Osteoblast (primary cell): ENCODE measurements at places on chromosomes 5 and 9. TPM values are rescaled to one million over a fixed set of nuclear protein-coding genes. Genes with fewer than 3 reads are reported as not detected.

The TMEM174 gene
- not detected in 2 replicates for total RNA-seq

The TBC1D2 gene
- total RNA-seq, result 114 and 128 TPM in 2 replicates

DNA sequence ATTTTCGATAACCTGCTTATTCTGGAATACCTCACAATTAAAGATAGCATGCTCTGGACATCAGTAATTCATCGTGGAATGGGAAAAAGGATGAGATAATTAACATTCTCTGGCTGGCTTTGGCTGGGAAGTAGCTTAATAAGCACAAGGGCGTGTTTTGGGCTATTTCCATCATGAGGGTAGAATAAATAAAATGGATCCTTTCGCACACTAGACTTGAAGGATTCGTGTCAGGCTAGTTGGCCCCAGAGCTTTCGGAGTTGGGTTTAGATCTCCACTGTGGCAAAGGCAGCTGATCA lies 151.2 kb upstream of the ADRA1B start:
- no peak for DNase-seq

The COL15A1 gene
- 8.0 and 29.3 TPM in 2 replicates for total RNA-seq

GRCh38 chr9:129624168-129624759 lies 1.7 kb upstream of the NTMT1 start:
- peak; percentile 96 for DNase-seq

The HTR1A gene
- total RNA-seq, result not detected in 2 replicates

DNA sequence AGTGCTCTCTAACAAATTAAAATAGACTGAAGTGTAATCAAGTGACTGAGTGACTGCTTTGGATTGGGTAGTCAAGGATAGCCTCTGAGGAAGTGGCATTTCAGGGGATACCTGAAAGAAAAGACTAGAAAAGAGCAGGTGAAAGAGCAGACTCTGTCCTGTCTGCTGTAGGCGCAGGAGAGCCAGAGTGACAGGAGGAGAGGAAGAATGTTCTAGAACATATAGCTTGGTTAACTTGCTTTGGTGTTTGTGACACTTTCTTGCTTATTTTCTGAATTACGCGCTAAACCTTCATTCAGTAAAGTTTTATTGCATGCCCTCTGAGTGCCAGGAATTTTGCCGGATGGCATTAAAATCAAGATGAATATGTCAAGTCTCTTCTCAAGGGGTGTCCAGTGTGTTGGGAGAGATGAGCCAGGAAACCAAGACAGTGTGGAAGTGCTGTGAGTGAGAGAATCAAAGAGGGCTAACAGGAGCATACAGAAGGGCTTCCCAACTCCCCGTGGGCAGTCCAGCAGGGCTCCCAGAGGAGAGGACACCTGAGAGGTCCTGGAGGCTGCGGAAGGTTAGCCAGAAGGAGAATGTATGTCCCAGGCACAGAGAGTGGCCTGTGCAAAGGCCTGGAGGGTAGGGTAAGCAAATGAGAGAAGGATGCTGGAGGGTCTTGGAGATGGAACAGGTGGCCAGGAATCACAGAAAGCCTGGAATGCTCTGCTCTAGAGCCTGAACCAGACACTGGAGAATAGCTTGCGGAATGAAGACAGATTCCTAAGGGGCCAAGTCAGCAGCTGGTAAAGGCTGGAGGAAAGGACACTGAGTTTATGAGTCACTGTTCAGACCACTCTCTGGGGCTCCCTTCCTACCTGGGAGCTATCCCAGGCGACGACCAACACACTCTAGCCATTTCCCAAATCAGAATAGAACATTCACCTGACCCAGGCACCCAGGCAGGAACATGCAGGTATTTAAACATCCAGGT lies 59.3 kb downstream of the SLC22A5 start:
- DNase-seq, result peak; percentile 88

The SPEF2 gene
- 7.2 and 12.7 TPM in 2 replicates for total RNA-seq

- DNase-seq, result no peak
Observed at GRCh38 chr5:137223324-137224295, 275.5 kb downstream of the SPOCK1 start.
